ENCODE measurements at places on chromosomes 12 and 14.

- no peak for DNase-seq
These were observed 184.8 kb downstream of the ETV6 start for GRCh38 chr12:11834104-11834812.

DNA sequence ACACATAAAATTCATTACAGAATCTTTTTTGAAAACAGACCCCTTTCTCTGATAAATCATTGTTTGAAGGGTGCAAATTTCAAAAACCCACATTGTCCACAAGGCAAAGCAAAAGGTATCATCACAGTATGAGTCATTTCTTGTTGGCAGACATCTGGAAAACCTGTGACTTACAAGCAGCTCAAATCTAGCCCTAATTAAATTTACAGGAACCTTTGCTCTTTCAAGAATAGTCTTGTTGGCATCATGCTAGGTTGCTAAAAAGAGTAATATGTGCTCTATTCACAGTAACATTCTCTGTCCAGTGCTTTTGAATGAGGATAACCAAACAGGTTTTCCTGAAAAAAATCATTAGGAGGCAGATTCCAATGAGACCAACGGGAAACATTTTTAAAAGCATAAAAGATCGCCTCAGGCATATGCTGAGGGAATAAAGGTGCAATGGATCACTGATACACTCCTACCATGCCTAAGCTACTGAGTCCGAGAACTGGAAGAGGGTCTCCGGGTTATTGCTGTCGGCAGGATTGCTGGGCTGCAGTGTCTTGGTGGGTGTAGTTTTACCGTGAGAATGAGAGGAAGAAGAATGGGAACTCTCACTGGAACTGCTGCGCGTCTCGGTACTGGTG, 55.5 kb upstream of the TTC7B start:
- no peak for DNase-seq

GRCh38 chr14:23657959-23658470, 21.9 kb downstream of the DHRS2 start:
- DNase-seq = no peak

GRCh38 chr12:50302686-50303085, 19.4 kb upstream of the LIMA1 start:
- no peak for DNase-seq

DNA sequence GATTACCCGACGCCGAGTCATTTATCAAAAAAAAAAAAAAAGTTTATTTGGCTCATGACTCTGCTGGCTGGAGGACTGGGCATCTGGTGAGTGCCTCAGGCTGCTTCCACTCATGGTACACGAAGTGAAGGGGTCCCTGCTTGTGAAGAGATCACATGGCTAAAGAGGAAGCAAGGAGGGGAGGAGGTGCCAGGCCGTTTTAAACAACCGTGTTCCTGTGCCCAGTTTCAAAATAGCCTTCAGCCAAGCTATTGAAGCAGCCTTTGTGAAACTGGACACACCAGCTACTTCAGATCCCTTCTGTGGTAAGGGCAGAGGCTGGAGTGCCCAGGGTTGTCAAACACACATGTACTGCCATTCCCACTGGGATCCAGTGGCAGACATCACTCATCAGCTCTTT, 7.6 kb downstream of the POP5 start:
- DNase-seq = no peak

- DNase-seq = peak; percentile 83
These were observed 34.8 kb upstream of the FRMD6 start for GRCh38 chr14:51616724-51617409.

DNA sequence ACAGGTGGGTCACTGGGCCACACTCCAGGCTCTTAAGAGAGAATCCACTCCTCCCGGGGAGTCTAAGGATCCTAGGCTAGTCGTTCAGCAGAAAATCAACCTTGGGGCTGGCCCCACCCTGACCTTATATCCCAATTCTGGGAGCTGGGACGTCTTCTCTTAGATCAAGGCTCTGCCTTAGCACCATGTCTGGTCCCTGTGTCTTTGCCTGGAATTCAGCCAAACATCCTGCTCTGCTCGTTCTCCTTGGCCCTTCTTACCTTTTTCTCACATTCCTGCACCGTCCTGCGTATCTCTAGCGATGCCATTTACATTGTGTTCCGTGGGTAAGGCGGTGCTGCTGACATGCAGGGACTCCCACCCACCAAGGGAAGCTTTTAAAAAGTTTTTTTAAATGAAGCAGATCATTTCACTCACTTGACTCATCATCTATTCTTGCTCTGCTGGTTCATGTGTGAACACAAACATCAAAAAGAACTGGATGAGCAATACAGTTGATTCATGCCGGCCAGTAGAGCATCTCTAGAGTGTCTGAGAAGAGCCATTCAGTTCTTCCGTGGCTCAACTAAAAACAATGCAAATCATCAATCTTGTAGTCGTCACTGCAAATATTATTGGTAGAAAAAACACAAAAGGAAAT, 50.2 kb downstream of the KCNK13 start:
- peak; percentile 31 for DNase-seq

DNA sequence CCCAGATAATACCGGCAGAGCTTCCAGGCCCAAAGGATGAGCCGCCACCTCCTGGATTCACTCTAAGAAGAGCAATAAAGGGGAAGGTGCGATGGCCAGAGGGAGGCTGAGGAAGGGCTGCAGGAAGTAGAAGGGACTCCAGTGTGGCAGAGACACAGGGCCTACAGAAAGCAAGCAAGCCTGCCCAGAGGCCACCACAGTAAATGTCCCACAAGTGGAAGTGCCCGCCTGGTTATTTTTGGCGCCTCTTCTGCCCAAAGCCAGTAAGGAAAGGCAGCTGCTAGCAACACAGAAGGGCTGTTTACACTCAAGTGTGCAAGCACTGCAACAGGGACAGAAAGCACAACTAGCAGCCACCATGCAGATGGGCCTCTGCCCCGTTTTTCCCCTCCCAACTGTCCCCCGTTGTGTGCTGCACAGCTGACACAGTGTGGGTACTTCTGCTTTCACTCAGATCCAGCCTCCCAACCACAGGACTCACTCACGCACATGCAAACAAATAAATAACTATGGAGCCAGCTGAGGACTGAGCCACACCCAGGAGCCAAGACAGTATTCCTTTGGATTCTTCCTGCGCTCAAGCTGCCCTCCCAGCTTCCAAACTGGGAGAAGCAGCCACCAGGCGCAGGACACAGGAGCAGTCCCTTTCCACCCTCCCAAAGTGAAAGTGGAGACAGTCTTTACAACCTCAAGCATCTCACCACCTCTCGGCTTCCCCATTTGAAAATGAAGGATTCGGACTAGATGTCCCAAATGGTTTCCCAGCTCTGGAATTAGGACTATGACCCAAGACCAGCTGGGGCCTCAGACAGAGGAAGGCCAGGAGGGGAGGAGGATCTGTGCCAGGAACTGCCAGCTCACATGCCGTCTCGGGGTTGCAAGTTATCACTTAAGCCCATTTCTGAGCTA, 40.0 kb upstream of the PNMA1 start:
- no peak for DNase-seq
